ENCODE measurements at places on chromosomes 6 and 20.

DNA sequence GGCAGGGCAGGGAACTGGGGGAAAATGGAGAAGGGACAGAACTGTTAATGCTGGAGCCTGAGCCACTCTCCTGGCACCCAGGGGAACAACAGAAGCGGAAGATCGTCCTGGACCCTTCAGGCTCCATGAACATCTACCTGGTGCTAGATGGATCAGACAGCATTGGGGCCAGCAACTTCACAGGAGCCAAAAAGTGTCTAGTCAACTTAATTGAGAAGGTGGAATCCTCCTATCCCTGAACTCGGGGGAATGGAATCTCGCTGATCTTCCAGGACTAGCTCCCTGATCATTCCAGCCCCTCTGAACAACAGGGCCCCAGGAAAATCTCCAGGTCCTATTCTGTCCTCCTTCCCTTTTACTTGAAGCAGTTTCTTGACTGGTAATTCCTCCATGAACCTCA lies 2.0 kb downstream of the CFB start:
- DNase-seq, result no peak

DNA sequence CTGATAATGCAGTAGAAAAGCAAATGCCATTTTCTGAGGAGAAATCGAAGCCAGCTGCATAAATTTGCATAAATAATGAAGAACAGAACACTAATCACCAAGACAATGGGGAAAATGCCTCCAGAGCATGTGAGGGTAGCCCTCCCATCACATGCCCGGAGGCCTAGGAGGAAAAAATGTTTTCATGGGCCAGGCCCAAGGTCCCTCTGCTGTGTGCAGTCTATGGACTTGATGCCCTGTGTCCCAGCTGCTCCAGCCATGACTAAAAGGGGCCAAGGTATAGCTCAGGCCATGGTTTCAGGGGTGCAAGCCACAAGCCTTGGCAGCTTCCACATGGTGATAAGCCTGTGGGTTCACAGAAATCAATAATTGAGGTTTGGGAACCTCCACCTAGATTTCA lies 164.1 kb downstream of the HAO1 start:
- DNase-seq, result no peak

GRCh38 chr6:147126618-147127022 lies 77.6 kb upstream of the STXBP5 start:
- no peak for DNase-seq

GRCh38 chr6:9412951-9413559 lies 977.7 kb upstream of the SLC35B3 start:
- DNase-seq, result no peak

DNA sequence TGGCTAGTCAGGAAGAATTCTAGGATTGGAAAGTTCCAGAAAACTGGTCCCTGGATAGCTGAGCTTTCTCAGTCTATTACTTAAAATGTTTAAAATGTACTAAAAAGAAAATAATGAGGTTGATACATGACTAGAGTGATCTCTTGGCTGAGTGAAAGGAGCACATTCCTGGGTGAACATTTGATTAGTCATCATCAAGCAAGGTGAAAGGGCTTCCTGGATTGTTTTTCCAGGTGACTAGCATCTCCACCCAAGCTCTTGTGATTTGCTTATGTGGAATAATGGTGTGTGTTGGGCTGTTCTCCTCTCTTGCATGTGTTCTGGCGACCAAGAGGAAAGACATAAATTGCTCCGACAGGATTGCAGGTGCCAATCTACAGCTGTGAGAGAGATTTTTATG lies 42.9 kb downstream of the PKIB start:
- no peak for DNase-seq

GRCh38 chr20:53141201-53142050 lies 169.3 kb downstream of the TSHZ2 start:
- no peak for DNase-seq

Measured in activated CD4-positive, alpha-beta T cell treated with anti-CD3 and anti-CD28 coated beads, Interleukin-2, amount 50 U/mL, for 24 hours (primary cell).